Chondrocyte (in vitro differentiated cells): ENCODE measurements at places on chromosomes 1 and 21.

- no peak for DNase-seq
Observed at GRCh38 chr1:85836736-85837135, 128.5 kb upstream of the ZNHIT6 start.

DNA sequence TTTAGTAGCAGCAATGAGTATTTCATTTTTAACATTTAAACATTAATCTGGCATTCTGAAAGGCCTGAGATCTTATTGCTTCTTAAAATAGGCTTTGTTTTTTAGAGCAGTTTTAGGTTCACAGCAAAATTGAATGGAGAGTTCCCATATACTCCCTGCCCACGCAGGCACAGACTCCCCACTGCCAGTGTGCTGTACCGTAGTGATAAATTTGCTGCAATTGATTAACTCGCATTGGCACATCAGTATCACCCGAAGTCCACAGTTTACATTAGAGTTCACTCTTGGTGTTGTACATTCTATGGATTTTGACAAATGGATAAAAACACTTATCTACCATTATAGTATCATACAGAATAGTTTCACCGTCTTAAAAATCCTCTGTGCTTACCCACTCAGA is 71.8 kb upstream of the ERRFI1 start:
- DNase-seq: no peak

GRCh38 chr1:47824716-47825115 is 172.5 kb downstream of the TRABD2B start:
- no peak for DNase-seq

GRCh38 chr1:172895050-172895460 is 155.7 kb downstream of the TNFSF18 start:
- no peak for DNase-seq

DNA sequence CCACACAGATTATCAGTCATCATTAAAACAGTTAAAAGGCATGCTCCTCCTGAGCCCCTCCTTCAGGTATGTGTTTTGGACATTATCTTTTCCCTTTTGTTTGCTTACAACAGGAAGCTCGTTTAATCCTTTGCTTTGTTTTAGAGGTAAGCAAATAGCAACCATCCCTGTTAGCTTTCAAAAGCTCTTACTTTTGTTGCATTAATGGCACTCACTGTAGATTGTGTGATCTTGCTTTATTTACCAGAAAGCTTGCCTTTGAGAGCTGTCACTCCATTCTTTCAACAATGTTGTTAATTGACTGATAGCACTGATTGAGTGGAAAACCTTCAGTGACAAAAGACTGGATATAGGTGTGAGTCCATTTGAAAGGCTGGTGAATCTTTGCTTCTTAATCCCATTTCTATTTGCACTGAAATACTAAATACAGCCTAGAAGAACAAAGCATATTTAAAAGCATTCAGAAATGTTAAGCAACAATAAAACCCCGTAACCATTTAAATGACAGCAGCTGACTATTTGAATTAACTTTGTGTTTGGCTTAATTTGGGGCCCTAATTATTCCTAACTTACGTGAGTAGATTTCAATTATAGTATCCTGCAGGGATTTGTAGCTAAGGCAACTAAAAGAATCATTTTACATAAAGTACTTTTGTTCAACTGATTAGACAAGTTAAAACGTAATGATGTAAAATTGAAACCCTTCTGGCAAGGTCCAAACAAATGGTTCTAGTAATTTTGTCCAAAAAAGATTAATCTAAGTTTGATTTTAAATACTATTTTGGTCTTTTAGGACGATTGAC is 48.3 kb downstream of the ADGRL2 start:
- no peak for DNase-seq

DNA sequence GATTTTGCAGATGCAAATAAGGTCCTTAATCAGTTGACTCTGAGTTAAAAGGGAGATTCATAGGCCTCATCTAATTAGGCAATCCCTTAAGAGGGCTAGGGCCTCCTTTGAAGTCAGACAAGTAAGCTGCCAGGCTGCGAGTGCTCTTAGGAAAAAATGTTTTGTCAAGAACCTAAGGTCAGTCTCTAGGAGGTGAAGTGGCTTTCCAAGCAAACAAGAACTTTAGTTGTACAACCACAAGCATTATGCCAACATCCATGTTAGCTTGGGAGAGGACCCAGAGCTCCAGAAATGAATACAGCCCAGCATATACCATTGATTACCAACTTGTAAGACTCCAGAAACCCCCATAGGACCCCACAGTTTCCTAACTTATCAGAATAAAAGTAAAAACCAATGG is 1366.2 kb downstream of the PLA2G4A start:
- DNase-seq: no peak

DNA sequence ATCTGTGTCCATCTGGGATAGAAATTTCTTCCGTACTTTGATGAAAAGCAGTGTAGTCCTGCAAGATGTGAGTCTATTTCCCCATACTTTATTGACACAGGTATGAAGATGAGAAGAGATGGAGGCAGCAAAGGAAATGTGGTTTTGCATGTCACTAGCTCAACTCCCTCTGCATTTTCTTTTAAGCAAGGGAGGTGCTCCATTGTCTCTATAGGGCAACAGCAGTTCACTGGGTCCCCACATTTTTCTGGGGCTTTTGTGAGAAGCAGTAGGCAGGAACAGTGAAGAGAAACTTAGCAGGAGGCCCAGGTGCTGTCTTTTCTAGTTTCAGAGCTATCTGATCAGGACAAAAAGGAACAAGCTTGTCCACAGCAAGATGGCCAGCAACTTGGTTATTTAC is 37.1 kb downstream of the C21orf91 start:
- no peak for DNase-seq

DNA sequence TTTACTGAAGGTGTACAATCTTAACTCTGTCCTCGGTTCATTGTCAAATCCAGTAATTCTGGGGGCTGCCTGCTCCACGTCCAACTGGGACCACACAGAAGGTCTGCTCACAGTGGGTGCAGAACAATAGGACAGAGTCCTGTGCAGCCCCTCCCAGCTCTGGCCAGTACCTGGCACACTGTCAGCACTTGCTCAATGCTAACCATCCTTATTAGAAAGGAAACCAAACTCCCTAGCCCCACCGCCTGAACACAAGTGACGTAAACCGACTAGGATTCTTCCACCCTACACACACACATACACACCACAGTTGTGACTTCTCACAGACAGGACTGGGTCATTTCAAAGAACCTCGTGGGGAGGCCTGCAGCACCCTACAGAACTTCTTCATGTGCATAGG is 5.2 kb downstream of the BCAR3 start:
- peak; percentile 37 for DNase-seq

- DNase-seq: no peak
Observed at GRCh38 chr1:15579683-15580047, 5.2 kb downstream of the AGMAT start.

GRCh38 chr1:200452850-200453552 is 43.2 kb upstream of the ZNF281 start:
- no peak for DNase-seq

DNA sequence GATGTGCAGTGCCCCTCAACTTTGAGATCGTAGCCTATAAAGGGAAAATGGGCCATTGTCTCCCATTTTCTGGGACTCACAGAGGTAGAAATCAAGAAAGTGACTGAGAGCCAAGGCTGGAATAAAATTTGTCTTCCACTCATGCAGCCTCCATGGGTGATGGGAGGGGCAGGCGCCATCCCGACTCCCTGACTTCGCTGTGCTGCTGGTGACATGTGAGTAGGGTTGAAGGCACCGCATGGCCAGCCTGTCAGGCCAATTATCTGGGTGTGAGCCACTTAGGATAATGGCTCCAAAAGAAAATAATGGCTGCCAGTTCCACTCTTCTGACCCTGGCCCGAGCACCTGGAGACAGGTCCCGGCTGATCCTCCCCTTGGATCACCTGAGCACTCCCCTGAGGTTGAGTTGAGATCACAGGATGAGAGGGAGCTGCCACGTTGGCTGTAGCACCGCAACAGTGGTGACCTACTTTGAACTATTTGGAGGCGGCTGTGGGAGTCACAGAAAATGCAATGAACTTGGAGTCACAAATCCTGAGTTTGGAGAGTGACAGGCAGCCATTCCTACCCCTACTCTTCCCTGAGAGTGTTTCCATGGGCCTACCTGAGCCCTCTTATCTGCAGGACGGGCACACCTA is 26.3 kb downstream of the CAPN9 start:
- no peak for DNase-seq

GRCh38 chr1:203098914-203099520 is 13.2 kb upstream of the MYOG start:
- no peak for DNase-seq

- DNase-seq: peak; percentile 79
Observed at GRCh38 chr1:21568006-21568746, 59.0 kb downstream of the ALPL start.

- DNase-seq: no peak
Observed at GRCh38 chr1:18926315-18927081, 24.1 kb upstream of the ALDH4A1 start.

DNA sequence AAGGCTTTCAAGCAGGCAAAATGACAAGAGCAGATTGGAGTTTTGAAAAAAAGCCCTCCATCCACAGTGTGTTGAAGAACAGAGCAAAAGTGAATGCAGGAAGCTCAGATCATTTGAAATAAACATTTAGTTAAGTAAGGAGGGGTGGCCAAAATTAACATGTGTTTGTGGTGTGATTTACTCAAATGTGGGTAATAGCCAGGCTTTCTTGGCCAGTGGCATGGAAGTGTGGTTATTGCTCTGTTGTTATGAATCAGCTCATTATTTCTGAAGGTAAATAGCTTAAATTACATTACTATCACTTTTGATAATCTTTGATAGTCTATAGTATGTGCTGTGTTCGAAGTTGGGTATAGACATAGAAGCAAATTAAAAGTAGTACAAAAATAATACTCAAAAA is 485.9 kb downstream of the LMO4 start:
- DNase-seq: no peak

GRCh38 chr1:228215663-228216116 is 7.8 kb downstream of the OBSCN start:
- no peak for DNase-seq

DNA sequence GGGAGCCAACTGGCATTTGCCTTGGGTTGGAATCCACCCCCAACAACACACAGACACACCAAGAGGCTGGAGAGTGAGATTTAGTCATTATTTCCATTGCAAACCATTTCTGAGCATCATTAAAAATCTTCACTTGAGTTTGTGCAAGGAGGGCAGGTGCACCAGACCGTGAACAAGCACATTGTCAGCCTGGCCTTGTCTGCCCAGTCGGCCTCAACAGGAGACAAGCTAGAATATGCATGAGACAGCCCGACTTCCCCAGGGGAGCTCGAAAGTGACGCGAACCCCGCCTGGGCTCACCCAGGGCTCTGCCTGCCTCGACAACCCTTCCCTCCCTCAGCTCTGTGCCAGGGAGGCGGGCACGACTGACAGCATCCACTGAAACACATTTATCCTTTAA is 15.4 kb upstream of the GUCA2B start:
- no peak for DNase-seq

GRCh38 chr21:43278766-43279577 is 110.2 kb downstream of the CRYAA start:
- DNase-seq: peak; percentile 59

DNA sequence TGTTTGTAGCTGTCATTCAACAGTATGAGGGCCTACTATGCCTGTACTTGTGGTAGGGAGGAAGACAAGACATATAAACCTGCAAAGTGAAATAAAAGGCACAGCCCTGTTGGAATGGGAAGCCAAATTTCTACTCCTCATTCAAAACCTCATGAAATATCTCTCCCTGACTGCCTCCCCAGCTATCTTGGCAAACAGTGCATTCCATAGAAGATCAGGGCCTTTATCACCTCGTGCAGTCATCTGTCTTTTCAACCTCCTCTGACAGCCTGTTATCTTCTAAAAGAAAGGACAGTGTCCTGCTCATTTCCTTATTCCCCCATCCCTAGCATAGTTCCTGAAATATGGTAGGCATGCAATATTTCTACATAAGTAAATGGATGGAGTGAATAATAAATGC is 71.0 kb downstream of the SH3GLB1 start:
- no peak for DNase-seq

DNA sequence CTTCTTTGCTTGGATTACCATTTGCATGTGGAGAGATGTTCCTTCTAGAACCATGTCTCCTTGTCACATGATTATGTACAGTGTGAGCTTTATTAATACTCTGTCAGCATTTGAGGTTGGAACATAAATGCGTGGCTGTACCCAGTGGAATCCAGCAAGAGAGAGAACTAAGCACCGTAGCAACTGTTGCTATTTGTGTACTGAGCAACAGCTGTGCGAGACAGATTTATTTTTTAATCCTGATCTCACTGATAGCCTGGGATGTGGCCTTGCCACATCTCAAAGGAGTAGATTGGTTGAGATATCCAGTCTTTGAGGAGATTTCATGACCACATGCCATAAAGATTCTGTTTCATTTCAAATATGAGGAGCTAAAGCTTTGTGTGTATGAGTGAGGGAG is 43.4 kb downstream of the KIF1B start:
- no peak for DNase-seq

GRCh38 chr21:25929856-25930520 is 195.2 kb downstream of the GABPA start:
- no peak for DNase-seq

DNA sequence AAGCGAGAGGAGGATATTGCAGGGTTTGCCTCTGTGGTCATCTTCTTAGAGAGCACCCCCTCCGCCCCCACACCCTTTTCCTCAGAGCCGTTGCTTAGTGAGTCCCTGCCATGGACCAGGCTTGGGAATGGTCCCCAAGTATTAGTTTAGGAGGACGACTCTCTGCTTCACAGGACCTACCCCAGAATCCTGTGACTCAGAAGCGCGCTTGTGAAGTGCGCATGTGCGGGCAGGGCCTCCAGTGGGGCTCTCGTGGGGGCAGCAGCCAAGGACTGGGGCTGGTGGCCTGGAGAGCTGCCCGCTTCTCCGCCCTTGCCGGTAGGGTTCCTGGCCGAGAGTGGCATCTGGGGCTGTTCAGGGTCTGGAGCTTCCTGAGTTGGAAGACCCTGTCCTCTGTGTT is 37.3 kb upstream of the HMGN1 start:
- DNase-seq: no peak

DNA sequence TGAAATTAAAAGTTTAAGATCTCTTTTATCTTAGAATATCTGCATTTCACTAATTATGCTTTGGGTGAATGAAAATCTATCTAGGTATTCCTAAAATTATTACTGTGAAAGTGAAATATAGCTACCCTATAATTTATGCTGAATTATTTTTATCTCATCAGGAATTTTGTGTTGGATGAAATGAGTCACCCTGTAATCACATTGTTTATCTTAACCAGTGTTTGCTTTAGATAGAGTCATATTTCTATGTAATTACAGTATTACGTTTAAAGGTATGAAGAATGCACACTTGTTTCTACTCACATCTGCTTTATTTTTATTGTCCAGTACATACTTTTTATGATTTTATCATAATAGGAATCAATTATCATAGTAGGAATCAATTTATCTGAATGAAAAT is 249.2 kb downstream of the NCAM2 start:
- no peak for DNase-seq

GRCh38 chr1:109543283-109543987 is 3.8 kb downstream of the GPR61 start:
- no peak for DNase-seq

GRCh38 chr1:234529095-234529949 is 50.3 kb upstream of the TARBP1 start:
- DNase-seq: no peak

GRCh38 chr1:153561466-153561985 is 4.1 kb downstream of the S100A2 start:
- DNase-seq: no peak

- DNase-seq: no peak
Observed at GRCh38 chr1:229884765-229885164, 182.3 kb upstream of the GALNT2 start.

GRCh38 chr1:12643785-12644184 is at the start of gene AADACL4:
Gene AADACL4 (plus strand): TSS chr1:12644085. CDS start chr1:12644547, 462 bp downstream.
- no peak for DNase-seq

GRCh38 chr1:1287288-1288110 is 7.3 kb downstream of the SCNN1D start:
- no peak for DNase-seq
